Right ventricle myocardium inferior (tissue), 1 donor: ENCODE measurements at places on chromosomes 11 and 22.

- no peak for DNase-seq
Measured at GRCh38 chr11:119910051-119910450, 181.1 kb upstream of the NECTIN1 start.

DNA sequence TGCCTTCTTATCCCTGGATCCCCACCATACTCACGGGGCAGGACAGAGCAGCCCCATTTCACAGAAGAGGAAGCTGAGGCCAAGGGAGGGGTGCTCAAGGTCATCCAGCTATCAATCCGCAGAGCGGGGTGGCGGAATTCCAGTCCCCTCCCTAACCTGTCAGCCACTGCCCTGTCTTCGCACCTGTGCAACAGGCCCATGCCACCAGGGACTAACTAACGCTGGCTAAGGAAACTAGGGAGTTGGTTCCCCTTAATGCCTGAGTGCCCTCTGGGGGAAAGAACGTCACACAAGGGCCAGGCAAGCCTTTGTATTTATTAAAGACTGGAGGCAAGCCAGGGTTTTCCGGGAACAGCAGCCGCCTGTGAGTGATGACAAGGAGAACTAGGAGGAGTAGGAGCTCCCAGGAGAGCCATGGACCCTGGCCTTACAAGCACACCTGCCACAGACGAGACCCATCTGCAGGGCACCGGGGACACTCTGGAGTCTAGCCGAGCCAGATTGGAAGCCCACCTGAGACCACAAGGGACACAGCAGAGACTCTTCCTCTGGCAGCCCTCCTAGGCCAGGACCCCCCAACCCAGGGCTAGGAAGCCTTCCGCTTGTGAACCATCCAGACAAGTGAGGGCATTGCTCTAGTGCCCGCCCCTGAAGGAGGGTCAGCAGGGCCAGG, 64.4 kb downstream of the MYH9 start:
- no peak for DNase-seq

GRCh38 chr11:65416841-65417701, 5.5 kb upstream of the NEAT1 start:
- DNase-seq, result peak; percentile 86

DNA sequence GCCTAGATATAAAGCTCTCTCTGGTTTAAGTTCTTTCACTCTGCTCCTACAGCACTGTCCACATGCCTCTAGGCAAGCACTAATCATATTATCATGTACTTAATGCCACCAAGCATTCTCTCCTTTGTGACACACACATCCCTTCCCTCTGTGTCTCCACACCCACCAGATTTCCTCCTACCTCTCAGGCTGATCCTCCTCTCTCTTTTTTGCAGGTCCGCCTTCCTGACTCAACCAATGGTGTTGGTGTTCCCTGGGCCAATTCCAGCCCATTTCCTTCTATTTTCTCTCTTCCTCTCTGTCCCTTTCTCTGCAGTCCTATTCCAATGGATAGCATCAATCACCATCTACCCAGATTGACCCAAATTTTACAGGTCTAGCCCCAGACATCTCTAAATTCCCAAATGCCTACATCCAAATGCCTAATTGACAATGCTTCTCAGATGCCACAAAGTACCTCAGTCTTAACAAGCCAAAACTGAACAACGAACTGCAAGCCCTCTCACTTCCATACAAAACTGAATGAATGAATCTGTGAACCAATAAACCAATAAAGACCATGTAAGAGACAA, 504 bp upstream of the ZNF215 start:
- no peak for DNase-seq

DNA sequence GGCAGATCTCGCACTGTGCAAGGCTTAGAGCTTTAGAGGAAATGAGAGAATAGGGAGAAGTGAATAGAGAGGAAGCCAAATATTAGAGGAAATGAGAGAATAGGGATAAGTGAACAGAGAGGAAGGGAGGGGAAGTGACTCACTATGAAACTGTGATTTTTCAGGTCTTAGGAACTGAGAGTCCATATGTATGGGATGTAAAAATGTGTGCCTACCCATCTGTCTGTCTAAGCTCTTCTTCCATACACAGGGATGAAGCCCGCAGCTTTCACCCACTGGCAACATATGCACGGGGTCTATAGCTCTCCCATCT, 6.4 kb upstream of the CCDC86 start:
- DNase-seq, result no peak

DNA sequence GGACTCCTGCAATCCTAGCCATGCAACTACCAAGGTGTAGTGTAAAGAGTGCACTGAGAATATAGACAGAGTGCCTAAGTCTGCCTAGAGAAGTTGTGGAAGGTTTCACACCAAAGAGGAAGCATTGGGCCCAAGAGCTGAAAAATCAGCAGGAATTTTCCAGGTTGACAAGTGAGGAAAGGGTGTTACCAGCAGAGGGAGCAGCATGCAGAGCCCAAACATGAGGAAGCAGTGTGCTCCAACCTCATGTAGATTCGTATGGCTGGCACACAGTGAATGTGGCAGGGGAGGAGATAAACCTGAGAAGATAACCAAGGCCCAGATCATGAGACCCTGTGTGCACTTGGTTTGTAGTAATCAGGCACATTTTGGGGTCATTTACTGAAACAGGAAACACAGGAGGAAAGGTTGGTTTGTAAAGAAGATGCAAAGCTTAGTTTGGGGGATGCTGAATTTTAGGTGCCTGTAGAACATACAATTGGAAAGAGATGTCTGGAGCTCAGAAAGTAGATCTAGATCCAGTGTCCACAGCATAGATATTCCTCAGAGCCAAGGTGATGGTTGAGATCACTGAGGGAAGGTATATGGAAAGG, 1.7 kb downstream of the HPX start:
- DNase-seq, result no peak

DNA sequence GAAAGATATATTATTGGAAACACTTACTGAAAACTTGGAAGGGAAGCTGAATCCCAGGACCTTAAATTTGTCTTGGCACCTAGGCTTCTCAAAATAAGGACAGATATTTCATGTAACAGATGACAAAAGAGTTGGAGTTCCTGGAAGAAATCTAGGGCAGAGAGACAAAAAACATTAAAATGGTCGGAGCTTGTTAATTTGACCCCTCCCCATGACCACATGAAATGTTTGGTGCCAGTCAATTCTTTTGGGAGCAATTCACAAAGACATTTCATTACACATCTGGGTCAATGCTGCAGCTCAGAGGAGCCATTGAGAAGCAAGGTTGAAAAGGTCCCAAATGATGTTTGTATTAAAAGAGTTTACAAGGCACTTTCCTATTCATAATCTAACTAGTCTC, 162.0 kb upstream of the GUCY1A2 start:
- no peak for DNase-seq

DNA sequence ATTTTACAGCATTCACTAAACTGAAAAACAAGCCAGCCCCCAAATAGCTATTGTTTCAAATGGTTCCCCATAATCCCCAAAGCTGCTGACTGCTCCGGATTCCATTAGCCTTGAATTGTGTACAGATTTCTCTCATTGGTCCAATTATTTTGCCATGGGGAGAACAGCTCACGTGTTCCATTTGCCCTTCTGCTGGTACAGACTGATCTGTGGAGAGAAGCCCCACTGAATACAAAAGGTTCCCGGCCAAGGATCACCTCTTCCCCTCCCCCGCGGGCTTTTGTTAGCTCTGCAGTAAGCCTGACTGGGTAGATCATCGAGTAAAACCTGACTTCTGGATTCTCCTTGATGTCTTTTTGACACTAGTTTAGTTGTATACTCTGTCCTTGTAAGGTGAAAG, 9.1 kb upstream of the MAPK8IP1 start:
- no peak for DNase-seq

GRCh38 chr11:86374069-86374468, 618 bp upstream of the CCDC81 start:
- DNase-seq, result no peak

- no peak for DNase-seq
Measured at GRCh38 chr11:12287374-12288211, 89.8 kb upstream of the PARVA start.

- DNase-seq, result no peak
Measured at GRCh38 chr22:30325724-30326254, 952 bp downstream of the TBC1D10A start.

- DNase-seq, result no peak
Measured at GRCh38 chr11:126716456-126717083, 284.0 kb downstream of the KIRREL3 start.

DNA sequence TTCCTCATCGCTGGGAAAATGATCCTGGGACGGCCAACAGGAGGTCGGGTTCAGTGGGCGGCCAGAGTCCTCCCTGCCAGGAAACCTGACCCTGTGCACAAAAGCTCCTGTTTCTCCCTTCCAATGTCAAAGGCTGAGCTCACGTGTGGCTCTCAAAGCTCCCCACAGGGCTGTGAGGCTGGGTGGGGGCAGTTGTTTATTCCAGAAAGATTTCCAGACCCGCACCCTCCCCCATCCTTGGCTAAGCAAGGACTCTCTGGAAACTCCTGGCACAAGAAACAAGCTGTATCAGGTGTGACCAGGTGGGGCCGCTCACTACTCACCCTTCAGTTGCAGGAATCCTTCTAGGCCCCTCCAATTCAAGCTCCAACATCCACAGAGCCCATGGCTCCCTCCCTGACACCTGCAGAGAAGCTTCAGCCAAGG, 131.9 kb downstream of the SHANK2 start:
- DNase-seq, result no peak

GRCh38 chr22:30445438-30446145, 20.0 kb downstream of the MTFP1 start:
- peak; percentile 7 for DNase-seq

GRCh38 chr11:70810133-70810532, 411.8 kb downstream of the CTTN start:
- DNase-seq, result no peak

DNA sequence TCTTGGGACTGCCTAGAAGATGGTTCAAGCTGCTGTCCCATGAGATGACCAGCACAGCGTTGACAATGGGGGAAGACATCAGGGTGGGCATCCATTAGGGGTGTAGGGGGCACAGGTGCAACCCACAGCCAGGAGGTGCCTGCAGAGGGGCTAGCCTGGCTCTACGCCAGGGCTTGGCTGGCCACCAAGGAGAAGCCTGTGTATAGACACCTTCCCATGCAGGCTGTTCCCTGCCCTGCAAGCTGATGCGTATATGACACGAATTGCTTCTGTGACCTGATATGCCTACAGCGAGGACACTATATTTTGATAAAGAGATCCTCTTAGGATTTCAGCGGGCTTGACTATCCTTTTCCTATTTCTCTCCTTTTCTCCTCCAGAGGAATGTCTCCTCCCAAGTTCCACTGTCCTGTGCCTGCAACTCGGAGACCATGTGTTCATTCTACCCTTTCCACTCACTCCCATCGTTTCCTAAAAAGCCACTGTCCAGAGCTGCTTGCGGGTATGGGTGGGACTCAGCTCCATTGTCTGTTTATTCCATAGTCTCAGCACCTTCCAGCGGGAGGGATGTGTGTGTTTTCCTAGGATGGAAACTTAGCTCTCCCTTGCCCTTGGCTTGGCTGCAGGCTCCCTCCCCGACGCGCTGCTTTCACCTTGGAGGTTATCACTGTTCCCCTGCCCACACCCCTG, 56.1 kb downstream of the ST14 start:
- DNase-seq, result no peak

DNA sequence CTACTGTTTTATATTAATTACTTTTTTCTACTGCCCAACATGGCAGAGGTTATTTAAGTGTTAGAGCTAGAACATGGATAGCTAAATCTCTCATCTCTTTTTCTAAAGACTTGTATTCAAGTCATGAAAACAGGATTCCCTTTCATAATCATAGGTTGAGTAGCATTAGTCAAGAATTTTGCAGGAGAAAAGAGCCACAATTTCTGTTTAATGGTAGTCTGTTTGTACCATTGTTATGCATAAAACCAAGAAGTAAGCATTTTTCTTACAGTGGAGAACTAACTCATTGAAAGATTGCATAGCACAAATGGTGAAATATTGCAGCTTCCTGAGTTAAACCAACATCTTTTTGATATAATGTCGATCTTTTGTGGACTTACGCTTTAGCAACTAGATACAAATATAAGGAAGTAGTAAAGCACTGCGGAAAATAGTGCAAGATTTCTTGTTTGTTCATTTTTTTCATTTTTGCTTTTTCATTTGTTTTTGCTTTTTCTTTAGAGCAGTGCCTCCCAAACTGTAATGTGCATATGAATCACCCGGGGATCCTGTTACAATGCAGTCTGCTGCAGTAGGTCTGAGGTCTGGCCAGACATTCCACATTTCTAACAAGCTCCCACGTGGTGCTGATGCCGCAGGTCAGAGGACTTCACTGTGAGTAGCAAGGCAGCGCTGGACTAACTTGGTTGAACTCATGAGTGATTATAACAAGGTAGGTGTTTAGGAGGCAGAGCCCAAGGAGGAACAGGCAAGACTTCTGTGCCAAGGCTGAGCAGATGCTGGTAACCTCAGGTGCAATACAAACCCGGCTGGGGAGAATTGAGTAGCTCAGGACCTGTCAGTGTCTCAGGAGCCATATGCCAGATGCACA, 4.6 kb downstream of the ETS1 start:
- DNase-seq, result no peak

DNA sequence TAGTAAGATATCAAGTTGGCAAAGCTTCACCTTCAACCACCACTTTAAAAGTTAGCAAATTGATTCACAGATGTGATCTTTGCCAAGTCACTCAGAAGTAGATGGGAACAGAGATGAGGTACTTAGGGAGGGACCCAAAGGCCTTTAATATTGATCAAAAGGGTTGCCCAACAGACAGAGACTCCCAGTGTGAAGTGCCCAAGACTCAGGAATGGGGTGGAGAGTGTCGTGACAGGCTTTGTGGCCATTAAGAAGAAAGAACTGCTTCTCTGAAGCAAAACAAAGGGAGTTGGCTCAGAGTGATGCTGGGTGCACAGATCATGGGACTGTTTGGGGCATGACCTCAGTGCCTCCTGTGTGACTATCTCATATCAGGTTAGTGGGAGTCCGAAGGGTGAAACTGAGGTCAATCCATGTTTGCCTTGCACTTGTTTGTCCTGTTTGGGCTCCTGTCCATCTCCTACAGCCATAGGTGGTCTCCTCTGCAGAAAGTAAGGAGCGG, 132.3 kb downstream of the APIP start:
- DNase-seq, result no peak

DNA sequence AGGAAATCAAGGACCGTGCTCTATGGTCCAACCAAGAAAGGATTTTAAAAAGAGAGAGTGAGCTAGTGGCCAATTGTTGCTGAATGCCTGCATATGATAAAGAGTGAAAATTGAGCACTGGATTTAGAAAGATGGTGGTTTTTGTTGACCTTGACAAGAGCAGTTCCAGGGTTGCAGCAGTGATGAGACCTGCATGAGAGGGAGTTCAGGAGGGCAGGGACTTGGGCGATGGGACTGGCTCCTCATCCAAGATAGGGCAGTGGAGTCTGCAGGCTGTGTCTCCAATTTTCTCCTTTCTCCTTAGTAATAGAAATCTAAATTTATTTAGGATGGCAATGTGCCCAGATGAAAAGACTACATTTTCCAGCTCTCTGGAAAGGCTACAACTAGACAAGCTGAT, 94.0 kb upstream of the B3GAT1 start:
- no peak for DNase-seq

DNA sequence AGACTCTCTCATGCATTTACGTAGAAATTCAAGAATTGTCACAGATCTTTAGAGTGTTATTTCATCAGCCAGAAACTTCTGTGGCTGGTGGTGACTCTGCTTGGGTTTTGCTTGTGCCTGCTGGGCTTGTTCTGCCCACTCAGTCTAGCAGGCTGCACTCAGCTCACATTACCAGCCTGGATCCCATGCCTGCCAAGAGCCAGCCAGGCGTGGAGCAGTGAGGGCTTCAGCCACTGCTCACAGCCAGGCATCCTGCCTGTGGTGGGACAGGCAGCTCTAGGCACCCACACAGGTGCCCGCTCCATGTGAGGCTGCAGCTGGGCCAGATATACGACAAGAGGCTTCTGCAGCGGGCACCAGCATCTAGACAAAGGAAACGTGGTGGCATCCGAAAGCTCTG, 1213.3 kb upstream of the RAG2 start:
- peak; percentile 43 for DNase-seq

GRCh38 chr11:88623531-88623930, 286.0 kb upstream of the CTSC start:
- no peak for DNase-seq
